Activated CD4-positive, alpha-beta T cell treated with anti-CD3 and anti-CD28 coated beads for 48 hours (primary cell): ENCODE measurements at places on chromosomes 12 and 14.

DNA sequence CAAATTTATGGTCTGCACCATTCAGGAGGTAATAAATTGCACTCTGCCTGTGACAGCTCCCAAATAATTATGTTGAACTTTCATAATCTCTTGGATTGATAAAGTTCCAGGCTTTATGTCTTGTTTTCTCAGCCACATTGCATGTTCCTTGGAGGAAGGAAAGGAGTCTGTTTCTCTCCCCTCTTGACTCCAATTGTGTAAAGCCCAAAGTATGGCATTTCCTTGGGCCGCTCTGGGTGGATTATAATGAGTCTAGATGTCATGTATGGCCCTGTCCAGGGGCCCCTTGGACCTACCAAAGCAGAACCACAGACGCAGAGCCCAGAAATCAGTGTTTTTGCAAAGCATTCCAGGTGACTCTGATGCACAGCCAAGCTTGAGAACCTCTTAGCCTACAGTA is 160.8 kb downstream of the KSR2 start:
- no peak for DNase-seq

- peak; percentile 49 for DNase-seq
Measured at GRCh38 chr14:94005324-94006073, 8.4 kb downstream of the CCDC197 start.

- no peak for DNase-seq
Measured at GRCh38 chr14:28577187-28577586, 189.4 kb upstream of the FOXG1 start.

GRCh38 chr12:87985069-87985675 is 44.0 kb downstream of the C12orf50 start:
- DNase-seq = no peak

DNA sequence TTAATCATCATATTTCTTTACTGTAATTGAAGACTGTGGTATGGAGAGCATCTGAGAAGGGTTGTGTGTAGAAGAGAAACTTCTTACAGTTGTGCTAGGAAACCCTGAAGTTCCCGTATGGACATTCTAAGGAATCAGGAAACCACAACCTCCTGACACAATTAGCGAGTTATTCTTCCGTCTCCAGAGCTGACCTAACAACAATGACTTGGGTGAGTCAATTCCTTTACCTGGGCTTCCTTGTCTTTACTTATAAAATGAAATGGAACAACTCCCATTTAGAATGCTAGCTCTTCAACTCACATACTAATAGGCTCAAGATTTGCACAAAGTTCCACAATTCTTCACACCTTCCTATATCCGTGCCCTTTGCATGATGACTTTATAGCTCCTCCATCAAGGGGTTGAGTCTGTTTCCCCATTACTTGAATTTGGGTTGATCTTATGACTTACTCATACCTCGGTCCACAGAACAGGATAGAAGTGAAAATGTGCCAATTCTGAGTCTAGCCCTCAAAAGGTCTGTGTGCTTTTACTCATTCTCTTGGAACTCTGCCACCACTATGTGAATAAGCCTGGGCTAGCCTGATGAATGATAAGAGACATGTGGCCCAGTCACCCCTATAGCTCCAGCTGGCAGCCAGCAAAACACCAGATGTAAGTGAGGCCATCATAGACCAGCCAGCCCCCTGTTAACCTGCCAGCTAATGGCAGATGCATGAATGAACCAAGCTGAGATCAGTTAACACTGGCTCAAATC is 459.4 kb downstream of the ETNK1 start:
- DNase-seq = no peak
